ENCODE measurements at places on chromosomes 2 and 18.

GRCh38 chr18:70292628-70293027 is 3.8 kb downstream of the SOCS6 start:
- DNase-seq, result no peak
- H3K4me3 ChIP-seq, result no peak overlapping the region
- H3K27me3 ChIP-seq, result no peaks in the 10 kb centered on the region

DNA sequence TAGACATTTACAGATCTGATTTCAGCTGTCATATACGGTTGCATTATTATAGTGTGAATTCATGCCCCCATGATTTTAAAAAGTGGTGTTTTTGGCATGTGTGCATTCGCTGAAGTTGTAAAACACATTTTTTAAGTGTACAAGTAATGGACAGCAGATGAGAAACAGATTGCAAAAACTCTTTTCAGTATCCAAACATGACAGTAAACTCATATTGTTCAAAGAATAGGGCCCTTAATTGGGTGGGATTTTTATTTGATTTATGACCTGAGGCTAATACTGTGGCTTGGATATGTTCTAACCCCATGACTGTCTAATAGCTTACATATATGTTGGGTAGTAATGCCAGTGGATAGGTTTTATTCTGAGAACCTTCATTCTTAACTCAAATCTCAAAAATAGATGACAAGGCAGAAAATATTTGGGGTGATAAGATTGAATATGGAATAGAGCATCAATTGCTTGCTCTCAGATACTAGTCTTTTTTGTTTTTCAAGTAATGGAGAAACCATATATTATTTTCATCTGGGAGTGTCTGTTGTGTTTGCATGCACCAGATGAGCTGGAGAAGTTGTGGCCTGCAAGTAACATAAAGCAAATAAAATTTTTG is 118.6 kb downstream of the PARD3B start:
- peak overlapping the region; percentile 77 for H3K27ac ChIP-seq
- H3K4me3 ChIP-seq, result no peak overlapping the region
- H3K36me3 ChIP-seq, result no peaks in the 10 kb centered on the region

GRCh38 chr2:119156105-119156890 is 2.3 kb downstream of the C1QL2 start:
- H3K4me1 ChIP-seq, result no peaks in the 10 kb centered on the region
- no peak for DNase-seq
- H3K4me3 ChIP-seq, result no peak overlapping the region

DNA sequence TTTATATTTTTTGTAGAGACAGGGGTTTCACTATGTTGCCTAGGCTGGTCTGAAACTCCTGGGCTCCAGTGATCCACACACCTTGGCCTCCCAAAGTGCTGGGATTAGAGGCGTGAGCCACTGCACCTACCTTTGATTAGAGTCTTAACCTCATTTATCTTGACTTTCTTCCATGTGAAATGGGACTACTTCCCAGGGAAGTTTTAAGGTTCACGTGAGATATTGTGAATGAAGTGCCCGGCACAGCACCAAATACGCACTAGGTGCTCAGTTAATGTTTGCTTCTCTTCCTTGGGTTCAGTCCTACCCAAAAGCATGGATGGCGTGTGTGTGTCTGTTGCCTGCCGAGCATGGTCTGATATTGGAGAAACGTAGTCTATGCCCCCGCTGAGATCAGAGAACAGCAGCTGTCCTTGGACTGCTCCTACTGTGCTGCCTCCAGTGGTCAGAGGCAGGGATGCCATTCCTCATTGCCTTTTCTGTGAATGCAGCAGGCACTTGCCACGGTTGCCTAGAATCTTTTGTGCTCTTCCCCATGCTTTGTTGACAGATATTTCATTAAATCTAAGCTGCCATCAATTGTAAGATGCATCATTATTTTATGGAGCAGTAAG is 12.3 kb upstream of the TFCP2L1 start:
- H3K27ac ChIP-seq, result no peak overlapping the region
- H3K4me1 ChIP-seq, result no peaks in the 10 kb centered on the region
- H3K27me3 ChIP-seq, result no peaks in the 10 kb centered on the region

- no peaks in the 10 kb centered on the region for H3K27me3 ChIP-seq
- H3K36me3 ChIP-seq, result no peaks in the 10 kb centered on the region
- H3K27ac ChIP-seq, result no peak overlapping the region
- DNase-seq, result no peak
These were observed 825.1 kb downstream of the SLC4A3 start for GRCh38 chr2:220452561-220452960.

- H3K27ac ChIP-seq, result no peak overlapping the region
- DNase-seq, result no peak
- H3K36me3 ChIP-seq, result no peaks in the 10 kb centered on the region
- H3K4me3 ChIP-seq, result no peak overlapping the region
- H3K4me1 ChIP-seq, result no peaks in the 10 kb centered on the region
- no peaks in the 10 kb centered on the region for H3K27me3 ChIP-seq
These were observed 37.9 kb upstream of the ITGA4 start for GRCh38 chr2:181419129-181419855.

GRCh38 chr18:68960355-68960754 is 162.5 kb downstream of the CCDC102B start:
- no peak overlapping the region for H3K27ac ChIP-seq
- no peaks in the 10 kb centered on the region for H3K4me1 ChIP-seq
- no peaks in the 10 kb centered on the region for H3K36me3 ChIP-seq
- no peak for DNase-seq
- H3K27me3 ChIP-seq, result no peaks in the 10 kb centered on the region

GRCh38 chr2:38650717-38651116 is 15.2 kb upstream of the GALM start:
- no peak overlapping the region for H3K4me3 ChIP-seq
- no peaks in the 10 kb centered on the region for H3K36me3 ChIP-seq
- H3K4me1 ChIP-seq, result peaks cover 19% of the 10 kb centered on the region

- H3K27ac ChIP-seq, result no peak overlapping the region
- no peak for DNase-seq
- H3K36me3 ChIP-seq, result no peaks in the 10 kb centered on the region
- H3K4me1 ChIP-seq, result peaks cover 34% of the 10 kb centered on the region
- H3K4me3 ChIP-seq, result no peak overlapping the region
These were observed 103.1 kb upstream of the THOC1 start for GRCh38 chr18:370751-371608.

GRCh38 chr2:46246790-46247189 is 50.4 kb upstream of the EPAS1 start:
- no peaks in the 10 kb centered on the region for H3K36me3 ChIP-seq
- H3K4me1 ChIP-seq, result no peaks in the 10 kb centered on the region
- H3K4me3 ChIP-seq, result no peak overlapping the region
- no peaks in the 10 kb centered on the region for H3K27me3 ChIP-seq
- DNase-seq, result no peak
- H3K27ac ChIP-seq, result no peak overlapping the region

DNA sequence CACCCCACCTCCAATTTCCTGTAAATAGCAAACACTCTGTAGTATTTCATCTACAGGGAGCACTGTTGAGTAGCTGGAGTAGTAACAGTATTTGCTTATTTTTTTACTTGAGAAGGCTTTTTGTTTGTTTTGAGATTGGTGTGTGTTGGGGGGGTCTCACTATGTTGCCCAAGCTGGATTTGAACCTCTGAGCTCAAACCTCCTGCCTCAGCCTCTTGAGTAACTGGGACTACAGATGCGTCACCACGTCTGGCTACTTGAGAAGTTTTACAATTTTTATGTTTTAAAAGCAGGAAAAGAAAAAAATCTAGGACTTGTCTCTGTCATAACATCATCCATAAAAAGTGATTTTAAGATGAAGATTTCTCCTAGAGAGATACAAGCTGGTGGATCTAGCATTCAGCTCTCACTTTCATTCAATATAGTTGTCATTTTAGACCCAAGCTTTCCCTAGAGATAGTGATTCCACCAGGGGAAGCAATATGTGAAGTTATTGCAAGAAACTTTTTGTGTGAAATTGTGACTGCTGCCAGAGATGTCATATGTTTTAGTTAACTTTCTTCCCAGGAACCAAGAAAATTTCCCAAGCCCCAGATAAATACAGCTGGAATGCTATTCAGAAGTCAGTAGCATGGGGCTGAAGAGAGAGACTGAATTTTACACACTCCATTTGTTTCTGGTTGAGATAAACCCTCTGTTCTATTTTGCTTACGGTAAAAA is 60.2 kb upstream of the MAP4K3 start:
- peaks cover 24% of the 10 kb centered on the region for H3K4me1 ChIP-seq
- H3K4me3 ChIP-seq, result no peak overlapping the region
- no peaks in the 10 kb centered on the region for H3K27me3 ChIP-seq
- no peak for DNase-seq
- no peaks in the 10 kb centered on the region for H3K36me3 ChIP-seq
